ENCODE measurements at places on chromosomes 16 and 17.
A peak's percentile ranks its signal among the peaks of the same experiment; 100 is the strongest.

GRCh38 chr17:30346221-30346795, 12.5 kb upstream of the TMIGD1 start:
- H3K4me3 ChIP-seq = no peak overlapping the region
- peaks cover 24% of the 10 kb centered on the region for H3K4me1 ChIP-seq
- no peaks in the 10 kb centered on the region for H3K36me3 ChIP-seq
- no peak for DNase-seq
- 0 out of 2 replicates have a peak, but pooled peaks cover 2% of the 10 kb centered on the region for H3K27me3 ChIP-seq
- no peak overlapping the region for H3K27ac ChIP-seq

DNA sequence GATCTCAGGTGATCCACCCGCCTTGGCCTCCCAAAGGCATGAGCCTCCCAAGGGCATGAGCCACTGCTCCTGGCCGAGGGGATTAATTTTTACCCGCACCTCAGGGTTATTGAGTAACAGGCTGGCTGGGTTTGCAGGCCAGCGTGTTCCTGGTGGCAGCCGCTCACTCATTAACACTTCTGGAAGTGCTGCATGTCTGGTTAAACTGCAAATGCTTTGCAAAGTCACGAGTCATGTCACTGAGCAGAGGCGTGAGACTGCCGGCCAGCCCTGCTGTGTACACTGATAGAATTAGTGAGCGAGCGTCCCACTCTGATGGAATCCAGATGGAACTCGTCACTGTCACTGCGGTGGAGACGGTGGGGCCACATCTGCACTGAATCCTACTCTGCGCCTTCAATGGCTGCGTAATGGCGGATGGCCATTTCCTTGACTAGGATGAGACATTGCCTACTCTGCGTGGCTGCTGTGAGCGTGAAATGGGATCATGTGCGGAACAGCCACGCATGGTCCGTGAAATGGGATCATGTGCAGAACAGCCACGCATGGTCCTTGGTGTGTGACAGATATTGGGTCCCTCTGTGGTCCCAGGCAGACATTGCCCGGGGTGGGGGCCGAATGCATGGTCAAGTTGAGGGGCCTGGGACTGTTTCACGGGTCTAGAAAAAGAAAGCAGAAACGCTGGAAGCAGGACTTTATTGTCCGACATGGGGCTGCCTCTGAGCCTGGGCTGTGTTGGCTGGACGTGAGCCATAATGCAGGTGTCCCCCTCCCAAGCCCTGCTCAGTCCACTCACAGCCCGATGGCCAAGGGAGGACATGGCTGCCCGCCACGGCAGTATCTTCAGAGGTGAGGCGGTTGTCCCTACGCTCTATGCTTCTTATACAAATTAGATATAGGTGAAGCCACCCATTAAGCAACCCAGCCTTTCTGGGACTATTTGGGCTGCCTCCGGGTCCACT, 740 bp upstream of the SLC5A10 start:
- H3K4me3 ChIP-seq = no peak overlapping the region
- H3K27ac ChIP-seq = no peak overlapping the region
- DNase-seq = no peak
- peaks cover 5% of the 10 kb centered on the region for H3K4me1 ChIP-seq
- H3K27me3 ChIP-seq = peaks cover 45% of the 10 kb centered on the region
- no peaks in the 10 kb centered on the region for H3K36me3 ChIP-seq

- H3K4me1 ChIP-seq = no peaks in the 10 kb centered on the region
- no peaks in the 10 kb centered on the region for H3K36me3 ChIP-seq
- no peak overlapping the region for H3K27ac ChIP-seq
Measured at GRCh38 chr17:77741109-77741508, 217.4 kb upstream of the TNRC6C start.

GRCh38 chr16:8591451-8591850, 1.1 kb upstream of the TMEM114 start:
- peaks cover 14% of the 10 kb centered on the region for H3K27me3 ChIP-seq
- H3K4me1 ChIP-seq = no peaks in the 10 kb centered on the region
- DNase-seq = no peak
- no peak overlapping the region for H3K27ac ChIP-seq
- H3K4me3 ChIP-seq = no peak overlapping the region
- no peaks in the 10 kb centered on the region for H3K36me3 ChIP-seq

DNA sequence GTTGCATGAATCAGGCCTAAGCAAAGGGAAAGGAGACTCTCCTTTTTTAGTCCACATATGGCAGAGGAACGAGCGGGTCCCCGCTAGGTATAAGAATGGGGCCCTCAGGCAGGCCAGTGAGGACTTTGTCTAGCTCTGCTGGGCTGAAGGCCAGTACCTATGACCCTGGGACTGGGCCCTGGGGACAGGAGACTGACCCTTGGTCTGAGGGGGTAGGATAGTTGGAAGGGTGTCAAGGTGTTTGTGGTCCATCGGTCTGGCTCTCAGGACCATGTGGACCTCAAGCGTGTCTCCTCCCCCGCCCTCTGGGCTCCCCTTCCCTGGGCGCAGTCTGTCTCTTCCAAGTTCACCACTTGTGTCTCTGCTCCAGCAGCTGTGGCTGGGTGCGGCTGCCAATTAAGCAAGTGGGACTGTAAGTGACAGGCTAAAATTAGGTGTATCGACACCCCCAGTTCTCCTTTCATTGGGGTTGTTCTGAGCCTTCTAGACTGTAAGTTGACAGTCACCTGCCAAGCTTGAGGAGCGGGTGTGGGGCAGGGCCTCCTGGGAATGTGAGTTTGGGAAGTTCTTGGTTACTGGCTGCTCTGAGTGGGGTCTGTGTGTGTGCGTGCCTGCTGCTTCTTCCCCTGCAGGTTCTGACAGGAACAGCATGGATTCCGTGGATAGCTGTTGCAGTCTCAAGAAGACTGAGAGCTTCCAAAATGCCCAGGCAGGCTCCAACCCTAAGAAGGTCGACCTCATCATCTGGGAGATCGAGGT, 24.5 kb downstream of the AKAP1 start:
- H3K27ac ChIP-seq = no peak overlapping the region
- H3K4me1 ChIP-seq = peaks cover 36% of the 10 kb centered on the region
- H3K27me3 ChIP-seq = no peaks in the 10 kb centered on the region
- no peak overlapping the region for H3K4me3 ChIP-seq
- no peak for DNase-seq

GRCh38 chr16:27526180-27526579, 23.5 kb downstream of the GTF3C1 start:
- H3K4me3 ChIP-seq = no peak overlapping the region
- peaks cover 64% of the 10 kb centered on the region for H3K36me3 ChIP-seq
- H3K27me3 ChIP-seq = peaks cover 9% of the 10 kb centered on the region
- H3K27ac ChIP-seq = no peak overlapping the region
- H3K4me1 ChIP-seq = peaks cover 35% of the 10 kb centered on the region

- peaks cover 4% of the 10 kb centered on the region for H3K27me3 ChIP-seq
- H3K4me3 ChIP-seq = no peak overlapping the region
- H3K27ac ChIP-seq = peak overlapping the region; percentile 40
- DNase-seq = no peak
Measured at GRCh38 chr17:50923611-50924010, 57.5 kb upstream of the TOB1 start.

DNA sequence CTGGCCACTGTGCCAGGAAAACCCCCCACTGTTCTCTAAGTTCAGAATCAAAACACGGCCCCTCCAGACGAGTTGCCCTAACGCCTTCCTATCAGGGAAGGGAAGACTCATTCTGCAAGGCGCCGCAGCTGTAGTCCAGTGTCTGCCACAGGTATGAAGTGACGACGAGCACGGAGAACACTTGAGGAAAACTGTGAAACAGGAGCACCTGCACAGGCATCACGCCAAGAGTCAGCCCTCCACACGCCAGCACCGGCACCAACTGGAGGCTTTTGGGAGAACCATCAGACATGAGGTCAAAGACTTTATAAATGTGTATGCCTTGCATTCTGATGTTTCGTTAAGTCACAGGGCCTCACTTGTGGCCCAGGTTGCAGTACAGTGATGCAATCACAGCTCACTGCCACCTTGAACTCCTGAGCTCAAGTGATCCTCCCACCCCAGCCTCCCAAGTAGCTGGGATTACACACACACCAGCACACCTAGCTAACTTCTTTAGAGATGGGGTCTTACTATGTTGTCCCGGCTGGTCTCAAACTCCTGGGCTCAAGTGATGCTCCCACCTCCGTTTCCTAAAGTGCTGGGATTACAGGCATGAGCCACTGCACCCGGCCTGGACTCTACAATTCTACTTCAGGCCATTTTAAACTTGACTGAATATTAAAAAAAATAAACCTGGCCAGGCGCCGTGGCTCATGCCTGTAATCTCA, 22.9 kb downstream of the KLHDC4 start:
- H3K4me3 ChIP-seq = no peak overlapping the region
- DNase-seq = no peak
- H3K27me3 ChIP-seq = no peaks in the 10 kb centered on the region
- H3K27ac ChIP-seq = no peak overlapping the region

DNA sequence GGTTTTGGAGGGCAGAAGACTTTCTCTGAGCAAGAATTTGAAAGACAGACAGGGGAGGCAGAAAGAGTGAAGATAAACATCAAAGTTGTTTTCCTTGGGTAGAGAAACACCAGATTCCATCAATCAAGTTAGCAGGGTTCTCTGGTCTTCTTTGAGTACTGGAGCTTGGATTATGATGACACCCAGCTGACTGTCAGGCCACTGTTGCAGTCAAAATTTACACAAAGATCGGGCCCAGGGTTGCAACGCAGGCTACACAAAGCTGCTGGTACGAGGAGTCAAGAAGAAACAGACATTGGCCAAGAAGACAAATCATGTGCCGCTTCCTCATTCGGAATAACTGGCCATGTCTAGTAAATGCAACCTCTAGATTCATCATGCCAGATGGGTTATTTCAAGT, 396.2 kb upstream of the XYLT1 start:
- H3K4me1 ChIP-seq = no peaks in the 10 kb centered on the region
- peaks cover 3% of the 10 kb centered on the region for H3K27me3 ChIP-seq
- no peak overlapping the region for H3K27ac ChIP-seq
- DNase-seq = no peak
- H3K4me3 ChIP-seq = no peak overlapping the region

DNA sequence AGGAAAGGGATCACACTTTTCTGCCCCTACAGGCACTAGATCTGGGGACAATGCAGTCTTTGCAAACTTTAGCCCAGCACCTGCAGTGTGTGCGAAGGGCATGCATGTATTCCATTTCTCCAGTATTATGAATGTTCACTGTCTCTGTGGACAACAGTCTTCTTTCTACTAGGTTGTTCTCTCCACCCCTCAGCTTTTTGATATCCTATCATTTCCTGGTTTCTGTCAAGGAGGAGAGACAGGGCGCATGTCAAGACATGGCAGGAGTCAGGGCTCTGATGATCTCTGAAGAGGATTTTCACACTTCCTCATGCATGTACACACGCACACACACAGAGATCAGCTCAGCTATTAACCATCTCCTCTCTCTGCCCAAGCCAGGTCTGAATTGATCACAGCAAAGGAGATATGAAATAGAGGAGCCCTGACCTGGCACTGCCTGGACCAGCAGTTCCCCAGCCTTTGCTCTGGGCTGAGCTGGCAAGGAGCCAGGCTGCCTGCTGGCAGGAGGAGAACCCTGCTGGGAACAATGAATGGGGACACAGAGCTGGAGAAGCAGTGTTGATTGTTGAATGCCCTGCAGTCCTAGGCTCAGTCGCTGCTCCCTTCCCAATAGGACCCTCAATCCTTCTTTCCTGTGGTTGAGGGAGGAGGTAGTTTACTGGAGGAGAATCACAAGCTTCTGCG, 2.6 kb downstream of the GPR179 start:
- no peak for DNase-seq
- no peaks in the 10 kb centered on the region for H3K4me1 ChIP-seq
- no peaks in the 10 kb centered on the region for H3K36me3 ChIP-seq
- H3K4me3 ChIP-seq = no peak overlapping the region
- no peak overlapping the region for H3K27ac ChIP-seq
- H3K27me3 ChIP-seq = peaks cover 31% of the 10 kb centered on the region

Data from HFFc6 (cell line).